ENCODE measurements at places on chromosomes 2 and 18. TPM values are rescaled to one million over a fixed set of nuclear protein-coding genes. Genes with fewer than 3 reads are reported as not detected.

GRCh38 chr2:45992021-45992740 is 305.0 kb upstream of the EPAS1 start:
- H3K27ac ChIP-seq: peak overlapping the region; percentile 88
- H3K4me1 ChIP-seq: peaks cover 36% of the 10 kb centered on the region
- H3K27me3 ChIP-seq: no peaks in the 10 kb centered on the region
- peak; percentile 99 for DNase-seq
- no peaks in the 10 kb centered on the region for H3K36me3 ChIP-seq
- H3K4me3 ChIP-seq: peak overlapping the region; percentile 6

DNA sequence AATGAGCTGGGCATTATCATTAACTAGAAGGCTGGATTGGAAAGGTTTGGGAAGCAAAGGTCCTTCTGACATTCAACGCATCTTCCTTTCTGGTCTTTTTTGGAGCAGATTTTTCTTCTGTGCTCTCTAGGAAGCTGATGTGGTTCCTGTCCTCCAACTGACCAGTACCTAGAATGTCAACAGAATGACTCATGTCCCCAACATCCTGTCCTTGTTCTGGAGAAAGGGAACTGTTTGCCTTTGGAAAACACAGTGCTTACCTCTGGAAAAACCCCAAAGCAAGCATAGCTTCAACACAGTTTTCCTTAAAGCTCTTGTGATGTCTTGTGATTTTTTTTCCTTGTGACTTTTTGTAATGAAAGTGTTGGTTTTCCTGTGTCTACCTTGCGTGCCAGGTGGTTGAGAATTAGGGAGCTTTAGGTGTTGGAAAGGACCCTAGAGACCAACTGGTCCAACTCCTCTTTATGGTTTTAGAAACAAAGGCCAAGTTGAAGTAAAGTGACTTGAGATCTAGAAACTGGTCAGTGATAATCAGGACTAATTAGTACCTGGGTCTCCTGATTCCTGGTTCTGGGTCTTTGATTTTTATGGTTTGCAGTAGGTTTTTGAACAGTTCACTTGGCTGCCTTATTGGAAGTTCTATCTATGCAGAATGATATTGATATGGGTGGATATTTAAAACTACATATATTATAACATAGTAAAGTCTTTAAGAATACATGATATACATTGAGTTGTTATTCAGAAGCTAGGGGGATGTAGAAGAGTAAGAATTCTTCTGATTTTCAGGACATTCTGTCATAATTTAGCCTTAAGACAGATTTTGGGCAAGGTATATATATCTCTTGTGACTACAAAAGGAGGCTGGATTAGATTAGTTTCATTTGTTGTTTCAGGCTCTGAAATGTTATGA is 70.5 kb downstream of the FMNL2 start:
- no peak overlapping the region for H3K4me3 ChIP-seq
- H3K36me3 ChIP-seq: no peaks in the 10 kb centered on the region
- peak; percentile 85 for DNase-seq

GRCh38 chr18:56475250-56475649 is 163.1 kb downstream of the TXNL1 start:
- DNase-seq: no peak
- H3K36me3 ChIP-seq: no peaks in the 10 kb centered on the region
- H3K4me1 ChIP-seq: 0 out of 2 replicates have a peak, but pooled peaks cover under 1% of the 10 kb centered on the region
- no peaks in the 10 kb centered on the region for H3K27me3 ChIP-seq

DNA sequence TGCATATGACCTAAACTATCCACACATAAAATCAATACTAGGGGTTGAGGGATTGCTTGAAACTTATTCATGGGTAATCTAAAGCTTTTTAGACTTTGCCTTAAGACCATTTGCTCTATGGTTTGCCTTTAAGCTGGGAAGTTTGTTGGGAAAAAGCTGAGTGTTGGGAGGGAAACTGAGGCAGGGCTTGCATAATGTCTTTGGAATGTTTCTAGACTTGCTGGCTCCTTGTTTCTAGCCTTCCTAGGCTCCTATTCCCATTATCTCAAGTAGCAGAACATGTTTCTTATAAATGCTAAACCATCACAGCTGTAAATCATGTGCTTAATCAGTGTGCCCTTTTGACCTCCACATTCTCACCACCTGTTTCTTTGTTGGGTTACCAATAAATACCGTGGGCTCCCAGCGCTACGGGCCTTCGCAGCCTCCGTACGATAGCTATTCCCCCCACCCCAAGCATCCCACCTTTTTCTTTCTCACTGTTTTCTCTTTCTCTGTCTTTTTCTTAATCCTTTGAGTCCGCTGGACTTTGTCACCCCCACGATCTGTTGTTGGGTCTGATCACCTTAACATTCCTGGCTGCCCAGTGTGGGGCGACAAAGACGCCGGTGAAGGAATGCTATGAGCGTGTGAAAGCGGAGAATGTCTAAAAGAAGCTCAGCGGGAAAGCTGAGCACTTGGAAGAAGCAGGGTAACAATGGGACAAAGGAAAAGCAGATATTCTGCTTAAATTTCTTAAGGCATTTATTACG is 49.4 kb upstream of the CWC22 start:
- no peak for DNase-seq
- no peaks in the 10 kb centered on the region for H3K4me1 ChIP-seq
- no peak overlapping the region for H3K4me3 ChIP-seq
- no peak overlapping the region for H3K27ac ChIP-seq
- no peaks in the 10 kb centered on the region for H3K36me3 ChIP-seq

DNA sequence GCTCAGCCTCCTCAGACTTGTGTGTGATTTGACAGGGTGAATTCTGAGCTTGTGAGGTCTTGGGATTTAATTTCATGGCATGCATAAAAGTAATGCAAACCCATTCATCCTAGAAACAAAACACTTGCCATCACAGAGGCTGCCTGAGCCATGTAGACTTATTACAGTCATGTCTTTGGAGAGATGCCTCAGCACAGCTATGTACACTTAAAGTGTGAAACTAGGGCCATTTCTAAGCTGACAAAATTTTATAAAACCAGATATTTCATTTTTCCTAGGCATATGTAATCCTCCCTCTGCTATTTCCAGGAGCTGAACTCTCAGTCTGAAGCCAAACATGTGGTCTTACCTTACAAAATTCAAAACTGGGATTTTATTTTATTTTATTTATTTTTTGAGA is 322.2 kb upstream of the SPHKAP start:
- H3K27ac ChIP-seq: no peak overlapping the region
- H3K4me1 ChIP-seq: no peaks in the 10 kb centered on the region
- no peaks in the 10 kb centered on the region for H3K27me3 ChIP-seq
- no peaks in the 10 kb centered on the region for H3K36me3 ChIP-seq
- no peak for DNase-seq

- no peak overlapping the region for H3K4me3 ChIP-seq
- no peaks in the 10 kb centered on the region for H3K4me1 ChIP-seq
- no peak for DNase-seq
- no peaks in the 10 kb centered on the region for H3K27me3 ChIP-seq
These were observed 23.2 kb upstream of the ACVR1 start for GRCh38 chr2:157899125-157899839.

DNA sequence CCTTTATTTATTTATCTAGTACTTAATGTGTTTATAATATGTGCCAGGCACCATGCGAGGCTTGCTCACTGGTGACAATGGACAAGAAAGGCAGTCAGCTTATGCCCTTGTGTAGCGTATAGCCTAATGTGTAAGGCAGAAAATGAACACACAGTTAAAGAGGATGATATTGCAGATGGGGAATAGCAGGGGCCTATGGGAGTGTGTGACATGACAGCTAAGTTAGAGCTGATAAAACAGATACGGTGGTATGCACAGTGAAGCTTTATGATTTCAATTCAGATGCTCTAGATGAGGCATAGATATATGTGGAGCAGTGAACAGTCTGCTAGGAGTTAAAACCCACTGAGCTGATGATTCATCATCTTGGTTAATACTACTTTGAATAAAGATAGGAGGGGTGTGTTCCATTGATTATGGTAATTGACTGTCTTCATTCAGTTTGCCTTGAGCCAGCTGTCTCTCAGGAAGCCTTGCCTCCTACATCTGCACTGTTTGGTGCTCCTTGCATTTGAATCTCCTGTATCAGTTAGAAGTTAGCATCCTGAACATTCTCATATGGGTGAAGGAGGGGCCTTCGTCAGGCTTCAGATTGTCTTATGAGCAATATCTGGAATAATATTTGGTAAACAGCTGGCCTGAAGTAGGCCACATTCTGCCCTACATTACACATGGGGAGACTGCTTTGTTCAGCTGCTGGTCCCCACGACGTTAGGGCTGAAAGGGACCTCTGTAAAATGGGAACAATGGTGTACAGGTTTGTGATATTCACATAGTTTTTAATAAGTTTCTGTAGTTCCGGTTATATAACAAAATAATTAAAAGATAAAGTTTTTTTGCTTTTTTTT is 13.2 kb downstream of the MAP4K4 start:
- no peaks in the 10 kb centered on the region for H3K27me3 ChIP-seq
- peaks cover 40% of the 10 kb centered on the region for H3K36me3 ChIP-seq
- H3K27ac ChIP-seq: 0 out of 2 replicates have a peak overlapping the region, but pooled peaks have one; percentile 29
- no peak for DNase-seq
- no peak overlapping the region for H3K4me3 ChIP-seq
- peaks cover 41% of the 10 kb centered on the region for H3K4me1 ChIP-seq

DNA sequence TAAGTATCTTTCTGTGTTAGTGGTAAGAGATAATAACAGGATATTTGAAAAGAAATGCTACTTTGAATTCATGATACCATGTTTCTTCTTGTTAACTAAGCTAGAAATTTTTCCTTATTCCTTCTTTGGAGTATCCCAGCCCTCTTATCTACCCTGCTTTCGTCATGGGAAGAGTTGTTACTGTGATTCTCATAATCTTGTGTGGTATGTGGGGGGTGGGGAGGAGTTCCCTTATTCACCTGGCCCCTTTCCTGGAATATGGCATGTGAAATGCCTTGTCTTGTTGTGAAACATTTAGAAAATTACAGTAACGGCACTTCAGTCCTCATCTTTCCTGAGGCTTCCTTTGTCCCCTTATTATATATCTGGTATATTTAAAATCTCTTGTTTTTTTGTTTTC is 129.9 kb downstream of the NCOA1 start:
- H3K4me1 ChIP-seq: no peaks in the 10 kb centered on the region
- no peak overlapping the region for H3K4me3 ChIP-seq
- no peaks in the 10 kb centered on the region for H3K27me3 ChIP-seq
- no peak overlapping the region for H3K27ac ChIP-seq
- H3K36me3 ChIP-seq: no peaks in the 10 kb centered on the region

DNA sequence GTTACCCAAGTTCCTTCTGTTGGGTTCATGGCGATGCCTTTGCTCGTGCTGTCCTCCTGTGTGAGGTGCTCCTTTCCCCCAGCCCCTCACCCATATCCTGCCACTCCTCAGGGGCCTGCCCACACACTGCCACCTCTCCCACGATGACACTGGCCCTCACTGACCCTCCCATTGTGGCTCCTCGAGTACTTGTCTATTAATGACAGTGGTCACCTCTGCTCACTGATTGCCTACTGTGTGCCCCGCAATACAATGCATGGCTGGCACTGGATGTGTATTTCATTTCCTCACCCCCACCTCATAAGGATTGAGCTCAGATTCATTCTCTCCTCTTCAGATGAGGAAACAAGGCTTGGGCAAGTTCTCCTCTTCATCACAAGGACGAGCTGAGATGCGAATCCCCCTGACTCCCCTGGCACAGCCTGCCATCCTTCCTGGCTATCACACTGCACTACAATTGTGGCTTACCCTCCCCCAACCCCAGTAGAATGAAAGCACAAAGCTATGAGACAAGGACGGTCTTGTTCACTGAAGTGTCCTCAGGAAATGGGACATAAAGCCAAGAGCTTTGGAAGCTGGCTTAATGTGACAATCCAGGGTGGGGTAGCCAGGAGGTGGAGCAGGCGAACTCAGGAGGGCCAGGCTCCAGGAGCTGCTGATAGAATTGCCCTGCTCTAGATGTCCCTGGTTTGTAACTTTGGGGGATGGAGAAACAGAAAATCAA is 93.9 kb upstream of the RAB12 start:
- H3K4me3 ChIP-seq: no peak overlapping the region
- no peak overlapping the region for H3K27ac ChIP-seq
- H3K4me1 ChIP-seq: no peaks in the 10 kb centered on the region
- peaks cover 38% of the 10 kb centered on the region for H3K27me3 ChIP-seq
- no peaks in the 10 kb centered on the region for H3K36me3 ChIP-seq

- H3K4me1 ChIP-seq: no peaks in the 10 kb centered on the region
- no peak overlapping the region for H3K4me3 ChIP-seq
- no peak overlapping the region for H3K27ac ChIP-seq
These were observed 146.7 kb downstream of the PDE1A start for GRCh38 chr2:182280118-182280517.

GRCh38 chr2:128543646-128544045 is 225.0 kb upstream of the HS6ST1 start:
- no peak overlapping the region for H3K4me3 ChIP-seq
- no peaks in the 10 kb centered on the region for H3K4me1 ChIP-seq
- no peaks in the 10 kb centered on the region for H3K27me3 ChIP-seq
- DNase-seq: peak; percentile 49
- H3K27ac ChIP-seq: no peak overlapping the region

DNA sequence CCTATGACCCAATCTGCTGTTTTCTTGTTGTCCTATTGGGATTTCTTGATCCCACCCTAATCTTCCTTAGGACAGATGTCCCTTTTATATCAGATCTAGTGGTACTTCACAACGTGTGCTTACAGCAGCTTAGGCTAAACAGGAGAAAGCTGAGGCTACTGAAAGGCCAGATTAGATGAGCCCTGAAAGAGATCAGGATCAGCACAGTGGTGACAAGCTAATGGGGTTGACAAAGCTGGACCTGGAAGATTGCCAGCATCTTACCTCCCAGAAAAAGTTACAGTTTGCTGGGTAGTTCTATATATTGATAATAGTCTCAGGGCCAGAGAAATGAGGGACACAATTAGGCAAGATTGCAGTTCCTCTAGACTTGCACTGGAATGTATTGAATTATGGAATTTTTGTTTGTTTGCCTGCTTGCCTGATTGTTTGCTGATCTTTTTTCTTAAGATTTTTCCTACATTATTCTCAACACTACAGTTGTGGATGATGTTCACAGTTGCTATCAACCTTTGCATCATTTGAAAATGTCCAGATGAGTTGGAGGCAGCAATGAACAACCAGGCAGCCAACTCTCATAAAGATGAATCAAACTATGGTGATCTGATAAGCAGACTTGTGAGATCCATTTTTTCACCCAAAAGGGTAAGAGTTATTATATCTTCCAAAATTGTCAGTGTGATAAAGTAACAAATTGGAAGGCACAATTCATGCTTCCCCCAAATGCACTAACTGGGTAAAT is 49.1 kb upstream of the PIK3C3 start:
- peak; percentile 9 for DNase-seq
- H3K4me1 ChIP-seq: no peaks in the 10 kb centered on the region
- H3K4me3 ChIP-seq: no peak overlapping the region
- H3K27me3 ChIP-seq: no peaks in the 10 kb centered on the region

DNA sequence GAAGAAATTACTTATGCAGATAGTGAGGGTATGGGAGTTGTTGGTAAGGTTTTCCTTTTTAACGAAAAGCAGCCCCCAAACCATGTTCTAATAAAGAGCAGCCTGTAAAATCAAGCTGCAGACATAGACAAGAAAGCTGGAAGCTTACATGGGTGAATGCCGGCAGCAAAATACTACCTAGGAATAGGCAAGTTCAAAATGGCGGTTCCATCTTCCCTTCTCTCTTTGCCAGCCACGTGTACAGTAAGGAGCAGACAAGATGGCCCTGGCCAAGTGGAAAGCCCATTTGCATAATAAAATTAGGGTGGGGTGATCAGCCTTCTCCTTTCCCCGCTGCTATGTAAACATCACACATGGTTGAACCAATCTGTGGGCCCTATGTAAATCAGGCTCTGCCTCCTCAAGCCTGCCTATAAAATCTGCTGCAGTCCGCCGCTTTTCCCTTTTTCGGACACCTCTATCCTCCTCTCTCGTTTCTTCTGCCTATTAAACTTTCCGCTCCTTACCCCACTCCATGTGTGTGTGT is 155.0 kb downstream of the ZBTB7C start:
- H3K36me3 ChIP-seq: no peaks in the 10 kb centered on the region
- peaks cover 20% of the 10 kb centered on the region for H3K4me1 ChIP-seq
- DNase-seq: no peak

Gene TEKT4
- total RNA-seq: 0.15 TPM

Gene CCDC141
- not detected for total RNA-seq

Gene ABCG5
- not detected for total RNA-seq
